Pancreas (tissue), 10 donors: ENCODE measurements at places on chromosomes 2 and 18.

DNA sequence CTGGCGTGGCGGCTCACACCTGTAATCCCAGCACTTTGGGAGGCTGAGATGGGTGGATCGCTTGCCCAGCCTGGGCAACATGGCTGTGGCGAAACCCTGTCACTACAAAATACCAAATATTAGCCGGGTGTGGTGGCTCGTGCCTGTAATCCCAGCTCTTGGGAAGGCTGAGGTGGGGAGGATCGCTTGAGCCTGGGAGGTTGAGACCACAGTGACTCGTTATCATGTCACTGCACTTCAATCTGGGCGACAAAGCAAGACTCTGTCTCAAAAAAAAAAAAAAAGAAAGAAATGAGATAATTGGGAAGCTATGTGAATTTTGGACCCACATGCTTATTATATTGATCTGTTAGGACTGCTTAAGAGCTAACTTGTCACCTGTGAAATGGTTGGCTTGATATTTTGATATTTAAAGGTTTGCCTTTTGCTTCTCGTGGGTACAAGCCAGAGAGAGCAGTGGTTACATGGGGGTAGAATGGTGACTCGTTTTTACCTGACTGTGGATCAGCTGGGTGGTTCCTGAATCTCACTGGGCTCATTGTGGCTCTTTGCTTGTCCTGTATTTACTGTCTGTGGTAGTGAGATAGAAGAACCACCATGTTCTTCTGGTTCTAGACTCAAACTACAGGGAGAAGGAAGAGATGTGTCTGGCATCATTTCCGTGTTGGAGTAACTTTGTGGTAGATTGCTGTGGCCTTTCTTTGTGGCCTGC, 28.9 kb downstream of the ZNF532 start:
- no peak for DNase-seq

DNA sequence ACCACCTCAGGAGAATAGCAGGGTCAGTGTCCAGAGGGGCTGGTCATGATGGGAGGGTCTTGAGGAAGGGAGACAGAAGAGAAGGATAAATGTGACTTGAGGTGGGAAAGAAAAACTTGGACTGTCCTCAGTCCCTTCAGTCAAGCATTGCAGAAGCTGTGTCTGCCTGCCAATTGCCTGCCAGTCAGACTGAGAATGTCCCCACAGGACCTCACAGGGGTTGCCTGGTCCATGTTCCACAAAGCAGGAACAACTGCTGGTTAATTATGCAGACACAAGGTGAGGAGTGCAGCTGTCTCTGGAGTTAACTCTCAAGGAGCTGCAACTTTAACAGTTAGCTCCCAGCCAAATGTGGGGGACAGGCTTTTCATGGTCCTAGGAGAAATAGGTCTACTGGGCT, 75.7 kb downstream of the TRIM43 start:
- no peak for DNase-seq

DNA sequence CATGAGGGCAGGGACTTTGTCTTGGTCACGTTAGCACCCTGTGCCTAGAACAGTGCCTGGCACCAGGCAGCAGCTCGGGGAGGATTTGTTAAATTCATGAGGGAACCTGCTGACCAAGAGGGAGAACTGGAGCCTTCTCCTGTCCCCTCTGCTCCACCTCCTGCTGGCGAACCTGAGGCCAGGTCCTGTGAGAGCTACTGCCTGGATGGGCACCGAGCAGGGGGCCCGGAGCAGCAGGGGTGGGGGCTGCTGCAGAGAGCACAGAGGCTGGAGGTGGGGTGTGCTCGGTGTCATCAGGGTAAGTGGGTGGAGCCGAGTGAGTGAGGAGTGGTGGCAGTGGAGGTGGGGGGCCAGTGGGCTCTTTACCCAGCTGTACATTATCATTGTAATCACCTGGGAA, 52.1 kb upstream of the FAHD2A start:
- DNase-seq, result peak; percentile 9

DNA sequence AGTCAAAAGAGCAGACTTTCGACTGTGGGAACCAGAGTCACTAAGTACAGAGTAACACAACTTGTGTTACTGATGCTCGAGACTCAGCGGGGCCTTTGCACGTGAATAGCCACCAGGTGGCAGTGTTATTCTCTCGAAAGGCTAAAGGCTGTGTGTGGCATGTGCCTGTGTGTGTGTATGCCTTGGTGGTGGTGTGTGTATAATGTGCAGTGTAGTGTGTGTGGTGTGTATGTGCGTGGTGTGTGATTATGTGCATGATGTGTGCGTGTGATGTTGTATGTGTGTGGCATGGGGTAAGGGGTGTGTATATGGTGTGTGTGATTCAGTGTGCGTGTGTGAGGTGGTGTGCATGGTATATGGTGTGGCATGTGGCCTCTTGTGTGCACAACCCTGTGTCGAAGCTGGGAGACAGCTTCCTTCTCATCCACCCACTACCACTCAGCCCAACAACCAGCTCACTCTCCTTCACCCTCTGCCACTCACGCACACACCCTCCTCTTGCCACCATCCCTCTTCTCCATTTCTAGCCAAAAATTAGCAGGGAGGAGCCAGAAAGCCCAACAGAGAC, 83.0 kb upstream of the ZNF532 start:
- DNase-seq, result peak; percentile 77

DNA sequence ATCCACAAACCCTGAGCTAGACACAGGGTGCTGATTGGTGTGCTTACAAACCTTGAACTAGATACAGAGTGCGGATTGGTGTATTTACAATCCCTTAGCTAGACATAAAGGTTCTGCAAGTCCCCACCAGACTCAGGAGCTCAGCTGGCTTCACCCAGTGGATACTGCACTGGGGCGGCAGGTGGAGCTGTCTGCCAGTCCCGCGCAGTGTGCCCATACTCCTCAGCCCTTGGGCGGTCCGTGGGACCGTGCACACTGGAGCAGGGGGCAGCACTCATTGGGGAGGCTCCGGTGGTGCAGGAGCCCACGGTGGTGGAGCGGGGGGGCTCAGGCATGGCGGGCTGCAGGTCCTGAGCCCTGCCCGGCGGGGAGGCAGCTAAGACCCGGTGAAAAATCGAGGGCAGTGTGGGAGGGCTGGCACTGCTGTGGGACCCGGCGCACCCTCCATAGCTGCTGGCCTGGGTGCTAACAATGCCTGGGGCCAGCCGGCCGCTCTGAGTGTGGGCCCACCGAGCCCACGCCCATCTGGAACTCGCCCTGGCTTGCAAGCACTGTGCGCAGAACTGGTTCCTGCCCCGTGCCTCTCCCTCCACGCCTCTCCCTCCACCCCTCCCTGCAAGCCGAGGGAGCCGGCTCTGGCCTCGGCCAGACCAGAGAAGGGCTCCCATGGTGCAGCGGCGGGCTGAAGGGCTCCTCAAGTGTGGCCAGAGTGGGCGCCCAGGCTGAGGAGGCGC, 75.6 kb downstream of the MOB4 start:
- no peak for DNase-seq

DNA sequence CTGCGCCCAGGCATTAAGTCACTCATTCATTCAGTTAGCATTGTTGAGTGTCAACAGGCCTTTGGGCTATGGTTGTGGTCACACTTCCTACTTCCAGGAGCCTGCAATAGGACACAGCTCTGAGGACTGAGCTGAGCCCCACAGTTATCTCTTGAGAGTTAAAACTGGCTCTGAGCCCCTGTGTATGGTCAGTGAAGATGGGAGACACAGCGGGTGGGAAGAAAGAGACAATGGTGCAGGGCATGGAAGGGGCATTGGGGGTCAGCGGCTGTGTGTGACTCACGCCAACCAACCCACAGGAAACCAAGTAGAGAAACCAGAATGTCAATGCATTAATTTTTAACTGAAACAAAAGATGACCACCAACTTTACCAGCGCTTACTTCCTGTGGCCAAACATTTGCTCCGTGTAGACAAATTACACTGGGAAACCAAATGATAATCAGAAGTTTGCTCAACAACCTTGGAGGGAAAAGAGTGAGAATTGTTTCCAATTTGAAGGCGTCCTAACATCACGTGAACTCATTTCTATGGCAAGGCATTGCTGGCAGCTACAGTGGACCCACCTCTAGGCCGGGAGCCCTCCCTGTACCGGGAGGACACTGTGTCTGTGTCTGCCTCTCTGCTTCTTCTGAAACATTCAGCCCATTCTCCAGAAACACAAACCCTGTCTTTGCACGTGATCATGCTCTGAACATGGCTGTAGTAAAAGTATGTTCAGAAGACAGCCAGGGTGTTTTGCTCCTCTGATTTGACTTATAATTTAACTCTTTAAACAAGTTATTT, 212.0 kb upstream of the ID2 start:
- DNase-seq, result no peak

DNA sequence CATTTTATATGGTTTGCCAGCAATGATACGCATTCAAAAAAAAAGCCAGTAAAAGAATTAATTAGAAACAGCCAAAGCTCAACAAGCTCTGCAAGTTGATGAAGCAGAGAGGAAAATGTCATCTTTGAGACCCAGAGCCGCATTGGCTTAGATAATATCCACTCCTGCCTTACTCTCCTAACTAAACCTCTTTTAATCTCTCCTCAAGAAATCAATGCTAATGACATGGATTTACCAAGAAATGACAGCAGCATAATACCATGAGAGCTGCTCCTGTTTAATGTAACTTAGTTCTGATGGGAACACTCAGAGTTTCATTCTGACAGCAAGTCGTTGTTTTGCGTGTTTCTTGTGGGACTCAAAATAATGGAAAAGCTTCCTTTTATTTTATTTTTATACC, 1099.4 kb upstream of the PIK3C3 start:
- DNase-seq, result no peak

DNA sequence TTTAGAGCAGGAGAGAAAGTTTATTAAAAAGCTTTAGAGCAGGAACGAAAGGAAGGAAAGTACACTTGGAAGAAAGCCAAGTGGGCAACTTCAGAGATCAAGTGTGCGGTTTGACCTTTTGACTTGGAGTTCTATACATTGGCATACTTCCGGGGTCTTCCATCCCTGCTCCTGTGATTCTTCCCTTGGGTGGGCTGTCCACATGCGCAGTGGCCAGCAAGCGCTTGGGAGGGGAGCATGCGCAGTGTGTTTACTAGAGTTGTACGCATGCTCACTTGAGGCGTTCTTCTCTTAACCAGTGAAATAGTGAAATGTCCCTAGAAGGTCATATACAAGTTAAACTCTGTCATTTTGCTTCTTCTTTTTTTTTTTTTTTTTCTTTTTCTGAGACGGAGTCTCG, 56.9 kb upstream of the ZNF532 start:
- DNase-seq, result no peak

- no peak for DNase-seq
Measured at GRCh38 chr2:154449951-154450658, 248.4 kb upstream of the KCNJ3 start.

DNA sequence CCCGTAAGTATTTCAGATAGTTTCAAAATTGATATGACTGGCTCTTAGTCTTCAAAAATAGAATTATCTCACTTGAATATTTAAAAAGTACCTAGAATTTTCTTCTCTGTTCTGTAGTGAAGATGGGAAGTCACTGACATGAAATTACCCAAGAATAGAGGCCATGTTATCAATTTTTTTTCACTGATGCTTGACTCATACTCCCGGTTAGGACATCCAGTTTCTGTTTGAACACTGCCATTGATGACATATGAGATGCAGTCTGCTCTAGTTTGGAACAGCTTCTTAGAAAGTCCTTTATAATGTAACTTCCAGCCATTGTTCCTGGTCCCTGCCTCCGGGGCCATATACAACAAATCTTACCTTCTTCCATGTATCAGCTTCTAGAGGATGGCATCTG, 26.0 kb downstream of the MAP3K20 start:
- no peak for DNase-seq

- no peak for DNase-seq
Measured at GRCh38 chr2:234116010-234116409, 65.5 kb downstream of the SPP2 start.
